ENCODE measurements at places on chromosomes 7 and 10. TPM values are rescaled to one million over a fixed set of nuclear protein-coding genes. Genes with fewer than 3 reads are reported as not detected.
A peak's percentile ranks its signal among the peaks of the same experiment; 100 is the strongest.

GRCh38 chr10:73876157-73876556, 1.8 kb upstream of the CAMK2G start:
- no peak for DNase-seq

DNA sequence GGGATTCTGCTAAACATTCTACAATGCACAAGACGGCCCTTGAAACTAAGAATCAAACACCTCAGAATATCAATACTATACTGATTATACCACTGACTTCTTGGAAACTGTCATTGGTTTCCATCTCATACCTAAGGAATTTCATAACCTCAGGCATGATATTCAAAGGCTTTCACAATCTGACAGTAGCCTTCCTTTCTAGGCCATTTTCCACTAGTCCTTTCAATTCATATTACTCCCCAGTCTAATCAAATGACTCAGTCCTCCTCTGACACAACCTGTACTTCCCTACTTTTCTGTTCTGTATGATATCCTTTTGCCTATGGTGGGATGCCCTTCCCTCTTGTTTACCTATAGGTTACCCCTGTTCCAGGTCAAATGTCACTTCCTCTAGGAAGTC, 48.3 kb downstream of the CSTF2T start:
- DNase-seq = no peak

The PDLIM1 gene
- 123 TPM for total RNA-seq

DNA sequence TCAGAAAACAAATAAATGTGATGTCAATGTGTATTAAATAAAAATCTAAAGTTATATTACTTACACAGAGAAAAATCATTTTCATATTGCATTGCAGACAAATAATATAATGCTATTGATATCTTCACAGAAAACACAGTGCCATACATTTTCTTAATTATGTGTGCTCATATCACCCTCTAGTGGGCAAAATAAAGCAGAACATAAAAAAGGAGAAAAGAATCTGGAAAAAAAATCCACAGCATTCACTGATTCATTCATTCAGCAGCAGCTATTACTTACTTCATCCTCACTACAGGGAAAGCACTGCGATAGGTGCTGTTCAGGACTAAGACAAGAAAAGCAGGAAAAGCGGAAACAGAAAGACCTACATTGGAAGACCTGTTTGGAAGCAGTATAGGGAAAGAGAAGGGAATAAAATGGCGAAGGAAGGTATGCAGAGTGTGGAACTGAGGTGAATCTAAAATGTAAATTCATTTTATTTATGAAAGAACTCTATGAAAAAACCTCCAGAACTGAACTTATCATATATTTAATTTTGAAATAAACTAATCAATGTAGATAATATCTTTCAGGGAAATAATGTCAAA, 73.2 kb downstream of the POT1 start:
- DNase-seq = peak; percentile 37

- no peak for DNase-seq
Observed at GRCh38 chr7:121961089-121961867, 88.3 kb downstream of the PTPRZ1 start.

GRCh38 chr10:97180363-97180755, 5.4 kb downstream of the SLIT1 start:
- no peak for DNase-seq

GRCh38 chr7:138137423-138138171, 61.3 kb downstream of the AKR1D1 start:
- DNase-seq = no peak

The SORBS1 gene
- 16.8 TPM for total RNA-seq

- no peak for DNase-seq
Observed at GRCh38 chr10:129486805-129487204, 19.8 kb downstream of the MGMT start.

The ENO4 gene
- total RNA-seq = not detected

GRCh38 chr10:88439932-88440331, 143.2 kb downstream of the RNLS start:
- DNase-seq = no peak

DNA sequence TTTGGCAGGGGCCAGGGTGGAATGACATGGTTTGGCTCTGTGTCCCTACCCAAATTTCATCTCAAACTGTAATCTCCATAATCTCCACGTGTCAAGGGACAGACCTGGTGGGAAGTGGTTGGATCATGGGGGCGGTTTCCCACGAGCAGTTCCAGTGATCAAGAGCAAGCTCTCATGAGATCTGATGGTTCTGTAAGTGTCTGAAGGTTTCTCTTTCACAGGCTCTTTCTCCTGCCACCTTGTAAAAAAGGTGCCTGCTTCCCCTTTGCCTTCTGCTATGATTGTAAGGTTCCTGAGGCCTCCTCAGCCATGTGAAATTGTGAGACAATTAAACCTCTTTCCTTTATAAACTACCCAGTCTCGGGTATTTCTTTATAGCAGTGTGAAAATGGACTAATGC, 188.3 kb downstream of the CHCHD3 start:
- no peak for DNase-seq

- DNase-seq = no peak
Observed at GRCh38 chr10:44382981-44383748, 1.7 kb downstream of the CXCL12 start.

GRCh38 chr10:32962521-32962920, 4.5 kb upstream of the ITGB1 start:
- no peak for DNase-seq

DNA sequence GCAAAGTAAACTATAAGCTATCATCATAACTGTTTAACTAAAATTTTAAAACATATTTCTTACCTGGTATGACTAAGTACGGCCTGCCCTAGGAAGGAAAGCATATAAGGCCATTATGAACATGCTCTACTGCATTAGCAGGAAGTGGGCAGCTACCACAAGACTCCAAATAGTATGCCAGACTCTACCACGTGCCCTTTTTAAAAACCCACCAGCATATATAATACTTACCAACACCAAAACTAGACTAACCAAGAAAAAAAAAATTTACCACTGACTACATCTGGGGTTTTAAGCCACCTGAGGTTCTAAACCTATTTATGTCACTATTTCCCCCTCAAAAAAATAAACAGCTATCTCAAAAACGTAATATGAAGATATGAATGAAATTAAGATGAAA, 30.1 kb downstream of the NUDCD3 start:
- no peak for DNase-seq

The FHIP2A gene
- total RNA-seq = 8.3 TPM

The WDR86 gene
- 0.11 TPM for total RNA-seq

GRCh38 chr10:31294558-31294957, 24.5 kb upstream of the ZEB1 start:
- no peak for DNase-seq

DNA sequence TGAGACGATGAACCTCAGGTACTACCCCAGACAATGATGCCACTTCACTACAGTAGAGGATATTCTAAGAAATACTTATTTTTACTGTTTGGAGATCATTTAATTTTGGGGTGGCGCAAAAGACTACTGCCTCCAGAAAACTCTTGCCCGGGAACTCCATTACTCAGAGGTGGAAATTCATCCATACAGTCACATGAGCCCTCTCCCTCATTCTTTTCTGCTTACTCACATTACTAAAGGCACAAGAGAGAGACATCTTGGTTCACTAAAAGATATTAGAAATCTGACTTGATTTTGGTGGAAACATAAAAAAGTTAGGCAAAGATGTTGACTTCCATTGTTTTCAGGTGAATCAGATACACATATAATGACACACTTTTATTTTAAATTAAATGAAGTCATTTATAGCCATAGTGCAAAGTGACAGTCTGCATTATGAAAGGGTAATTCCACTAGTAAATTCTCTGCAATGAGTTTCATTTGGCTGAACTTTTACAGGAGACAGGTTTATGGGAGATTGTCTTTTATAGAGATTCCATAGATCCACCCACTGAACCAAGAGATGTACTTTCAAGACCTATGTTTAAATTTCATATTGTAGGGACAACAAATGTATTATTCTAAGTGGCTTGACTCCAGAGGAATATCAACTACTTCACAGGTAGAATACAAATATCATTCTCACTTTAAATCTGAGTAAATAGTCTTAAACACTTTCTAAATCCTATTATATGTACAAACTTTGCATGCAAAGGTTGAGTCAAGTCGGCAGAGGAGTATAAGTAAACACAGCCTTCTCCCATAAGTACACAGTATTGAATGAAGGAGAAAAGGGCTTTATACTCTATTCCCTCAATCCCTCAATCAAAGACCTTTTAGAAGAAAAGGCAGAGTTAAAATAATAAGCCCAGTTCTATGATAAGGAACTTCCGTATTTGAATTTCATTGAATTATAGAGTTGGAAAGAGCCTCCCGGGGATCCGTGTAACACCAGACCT, 18.8 kb downstream of the NEBL start:
- no peak for DNase-seq

DNA sequence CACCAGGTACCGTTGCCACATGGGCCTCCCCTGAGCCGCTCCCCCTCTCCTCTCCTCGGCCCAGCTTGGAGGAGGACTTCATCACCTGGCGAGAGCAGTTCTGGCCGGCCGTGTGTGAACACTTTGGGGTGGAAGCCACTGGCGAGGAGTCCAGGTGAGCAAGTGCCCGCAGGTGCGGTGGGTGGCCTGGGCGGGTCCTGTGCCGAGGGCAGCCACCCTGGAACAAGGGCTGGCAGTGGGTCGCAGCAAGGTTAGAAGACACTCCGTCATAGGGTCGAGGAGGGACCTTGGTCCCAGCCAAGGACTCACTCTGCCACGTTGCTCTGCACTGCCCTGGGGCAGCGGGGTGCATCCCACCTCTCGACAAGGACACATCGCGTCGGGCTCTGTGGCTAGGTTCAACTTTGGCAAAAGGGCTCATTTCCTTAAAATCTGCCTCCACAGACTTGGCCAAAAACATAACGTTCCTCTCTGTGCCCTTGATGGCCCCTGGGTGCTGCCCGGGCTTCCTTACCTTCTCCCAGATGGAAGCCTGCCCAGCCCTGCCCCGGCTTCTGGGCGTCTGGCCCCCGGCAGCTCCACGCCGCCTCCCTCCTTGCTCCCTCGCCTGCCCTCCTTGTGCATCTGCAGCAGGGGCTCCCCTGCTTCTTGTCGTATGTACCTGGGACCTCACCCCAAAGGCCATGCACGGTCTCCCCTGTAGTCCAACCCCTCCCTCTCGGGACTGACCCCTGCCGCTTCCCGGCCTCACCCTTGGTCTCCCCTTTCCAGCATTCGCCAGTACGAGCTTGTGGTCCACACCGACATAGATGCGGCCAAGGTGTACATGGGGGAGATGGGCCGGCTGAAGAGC, 12.7 kb downstream of the TMEM120A start:
- DNase-seq = no peak

GRCh38 chr7:13282377-13282980, 595.0 kb downstream of the ARL4A start:
- DNase-seq = no peak

- DNase-seq = no peak
Observed at GRCh38 chr7:1775389-1775788, 105.3 kb downstream of the ELFN1 start.

GRCh38 chr10:70602665-70603448, at the start of gene PRF1:
Gene PRF1, minus strand, starts transcription at chr10:70602741. Its CDS starts 1,839 bp downstream, at chr10:70600902.
- DNase-seq = peak; percentile 12

The GDF2 gene
- total RNA-seq = not detected

GRCh38 chr10:31623466-31623865, 304.4 kb downstream of the ZEB1 start:
- no peak for DNase-seq

The CTAGE15 gene
- not detected for total RNA-seq

DNA sequence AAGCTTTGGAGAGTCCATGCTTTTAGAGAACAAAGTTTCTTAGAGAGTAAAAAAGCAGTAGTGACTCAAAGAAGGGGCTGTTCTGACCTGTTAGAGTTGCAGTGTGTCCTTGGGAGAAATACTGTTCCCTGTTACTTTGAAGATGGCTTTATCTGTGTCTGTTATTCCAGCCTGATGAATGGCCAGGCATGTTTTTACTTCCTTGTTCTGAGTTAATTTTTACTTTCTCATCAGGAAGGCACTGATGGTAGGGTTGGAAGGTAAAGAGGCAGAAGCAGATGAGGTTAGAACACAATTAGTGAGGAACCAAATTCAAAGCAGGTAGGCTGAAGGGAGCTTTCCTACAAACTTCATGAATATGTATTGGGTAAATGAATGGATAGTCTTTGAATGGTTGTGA, 138.5 kb upstream of the PRKCQ start:
- DNase-seq = no peak

The RSPH10B2 gene
- total RNA-seq = 0.31 TPM

The PNLIPRP2 gene
- 0.95 TPM for total RNA-seq

The ACTL6B gene
- not detected for total RNA-seq

DNA sequence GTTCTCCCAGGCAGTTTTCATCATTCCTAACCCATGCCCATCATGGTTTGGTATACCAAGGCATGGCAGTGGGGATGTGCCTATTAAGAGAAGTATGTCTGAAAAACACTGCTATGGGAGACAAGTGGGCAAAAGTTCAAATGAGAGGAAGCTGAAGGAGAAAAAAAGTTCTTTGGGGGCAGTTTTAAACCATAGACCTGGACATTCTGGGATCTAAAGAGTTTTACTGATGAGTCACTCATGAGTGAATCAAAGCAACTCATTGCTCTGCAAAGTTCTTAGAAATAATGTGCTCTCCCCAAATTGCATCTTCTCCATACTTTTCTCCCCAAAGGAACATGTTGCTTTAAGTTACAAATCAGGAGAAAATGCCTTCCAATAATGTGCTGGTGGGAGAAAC, 256.9 kb upstream of the MTPN start:
- DNase-seq = no peak

DNA sequence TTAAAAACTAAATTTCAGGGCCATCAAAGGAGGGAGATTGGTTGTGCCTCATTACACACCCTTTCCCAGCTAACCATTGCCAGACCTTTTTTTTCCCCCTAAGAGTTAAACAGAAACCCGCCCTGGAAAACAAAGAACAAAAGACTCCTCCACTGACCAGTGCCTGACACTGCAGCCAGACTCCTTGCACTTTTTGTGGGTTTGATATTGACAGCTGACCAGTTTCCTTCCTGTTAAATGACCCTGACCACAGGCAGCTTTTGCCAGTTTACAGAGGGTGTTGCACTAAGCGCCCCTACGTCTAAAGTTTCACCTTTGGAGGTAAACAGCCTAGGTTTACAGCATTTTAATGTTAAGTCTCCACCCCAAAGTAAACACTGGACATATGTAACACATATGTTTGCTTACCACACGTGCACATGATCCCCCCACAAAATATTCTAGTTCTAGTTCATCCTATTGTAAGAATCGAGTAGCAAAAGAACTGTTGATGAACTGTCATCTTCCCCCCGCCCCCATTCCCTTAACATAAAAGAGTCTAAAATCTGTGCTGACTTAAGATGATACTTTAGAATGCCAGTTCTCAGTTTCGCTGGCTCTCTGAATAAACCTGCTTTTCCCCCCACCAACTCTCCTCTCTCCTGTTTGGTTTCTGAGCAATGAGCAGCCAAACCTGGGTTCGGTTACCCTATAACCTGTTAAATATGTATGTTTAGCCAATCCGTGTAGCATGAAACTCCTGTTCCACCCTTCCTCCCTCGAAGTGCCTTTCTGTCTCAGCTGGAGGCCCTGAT, 38.0 kb downstream of the FOXI2 start:
- no peak for DNase-seq

DNA sequence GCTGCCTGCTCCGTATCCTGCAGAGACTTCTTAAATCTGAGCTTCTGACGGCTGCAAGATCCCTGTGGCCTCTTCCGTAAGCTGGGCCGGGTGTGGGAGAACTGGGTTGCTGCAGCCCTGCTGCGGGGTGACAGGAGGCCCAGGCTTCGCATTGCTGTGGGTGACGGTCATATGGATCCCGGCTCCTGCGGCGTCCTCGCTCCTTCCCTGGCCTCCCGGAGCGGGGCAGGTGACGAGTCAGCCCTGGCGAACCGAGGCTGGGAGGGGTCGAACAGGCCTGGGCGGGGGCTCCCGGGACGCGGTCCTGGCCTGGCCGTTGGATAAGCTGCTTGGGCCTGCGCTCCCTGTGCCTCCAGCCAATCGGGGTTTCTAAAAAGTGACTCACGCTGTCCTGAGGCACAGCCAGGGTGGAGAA, 7.8 kb upstream of the UBE2D1 start:
- no peak for DNase-seq

The CALCR gene
- total RNA-seq = not detected
